ENCODE measurements at places on chromosomes 7 and 10.
A peak's percentile ranks its signal among the peaks of the same experiment; 100 is the strongest.

DNA sequence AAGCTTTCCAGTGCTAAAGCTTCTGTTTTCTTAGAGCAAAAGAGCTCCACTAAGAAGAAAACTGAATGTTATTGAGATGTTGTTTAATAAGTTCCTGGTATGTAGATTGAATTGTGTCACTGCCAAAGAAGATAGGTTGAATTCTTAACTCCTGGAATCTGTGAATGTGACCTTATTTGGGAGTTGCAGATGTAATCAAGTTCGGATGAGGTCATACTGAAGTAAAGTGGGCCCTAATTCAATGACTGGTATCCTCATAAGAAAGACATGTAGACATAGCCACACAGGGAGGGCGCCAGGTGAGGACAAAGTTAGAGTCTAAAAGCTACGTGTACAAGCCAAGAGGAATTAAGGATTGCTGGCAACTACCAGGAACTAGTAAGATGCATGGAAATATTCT, 732.1 kb upstream of the C7orf33 start:
- no peak for DNase-seq

- DNase-seq, result no peak
Observed at GRCh38 chr10:11134411-11134810, 116.7 kb downstream of the CELF2 start.

- DNase-seq, result no peak
Observed at GRCh38 chr10:63666836-63667383, 145.7 kb downstream of the REEP3 start.

GRCh38 chr10:5960070-5960972, 17.0 kb downstream of the IL15RA start:
- DNase-seq, result no peak

DNA sequence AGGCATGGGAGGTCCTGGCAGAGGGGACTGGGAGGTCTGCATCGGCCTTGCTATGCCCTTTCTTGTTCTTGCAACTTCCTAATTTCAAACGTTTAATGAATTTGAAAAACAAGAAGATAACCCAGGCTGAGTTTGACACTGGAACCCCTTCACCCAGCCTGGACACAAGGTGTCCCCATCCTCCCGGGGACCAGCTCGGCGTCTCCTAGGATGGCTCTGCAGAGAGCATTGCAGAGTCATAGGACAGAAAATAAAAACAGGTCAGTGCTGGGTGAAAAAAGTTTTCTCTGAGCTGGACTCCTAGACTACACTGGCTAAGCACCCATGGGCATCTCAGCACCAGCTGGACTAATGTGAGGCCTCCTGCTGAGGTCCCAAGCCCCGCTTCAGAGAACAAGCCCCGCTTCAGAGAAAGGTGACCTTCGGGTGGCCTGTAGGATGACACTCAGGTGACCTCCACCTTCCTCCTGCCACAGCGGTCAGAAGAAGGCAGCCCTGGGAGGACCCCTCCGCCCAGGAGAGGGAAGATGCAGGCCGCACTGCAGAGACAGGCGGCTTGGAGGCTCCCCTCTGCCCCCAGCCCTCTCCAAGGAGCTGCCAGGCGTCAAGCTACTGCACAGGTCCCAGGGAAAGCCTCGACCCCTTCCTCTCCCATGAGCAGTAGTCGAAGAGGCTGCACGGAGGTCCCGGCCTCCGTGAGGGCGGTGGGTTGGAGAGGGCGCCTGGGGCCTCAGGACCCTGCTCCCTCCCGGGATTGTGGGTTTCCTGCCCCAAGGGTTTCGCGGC, 9.3 kb upstream of the UNCX start:
- DNase-seq, result no peak

DNA sequence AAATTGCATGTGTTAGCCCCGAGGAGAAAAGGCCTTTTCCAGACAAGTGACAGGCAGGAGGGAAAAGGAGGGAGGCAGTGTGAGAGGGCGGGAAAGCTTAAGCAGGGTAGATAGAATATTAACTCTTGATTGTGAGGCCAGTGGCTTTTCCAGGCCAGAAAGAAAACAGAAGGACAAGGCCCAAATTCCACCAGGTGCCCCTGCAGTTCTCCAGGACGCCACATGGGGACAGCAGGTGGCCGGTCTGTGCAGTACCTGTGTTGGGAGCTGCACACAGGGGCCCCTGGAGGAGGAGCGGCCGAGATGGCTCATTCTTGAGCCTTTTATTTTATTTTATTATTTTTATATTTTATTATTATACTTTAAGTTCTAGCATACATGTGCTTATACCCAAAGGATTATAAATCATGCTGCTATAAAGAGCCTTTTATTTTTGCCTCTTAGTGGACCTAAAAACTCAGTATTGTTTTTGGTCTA, 141.3 kb upstream of the KLF14 start:
- peak; percentile 56 for DNase-seq

GRCh38 chr10:34815185-34816084, at the start of gene PARD3:
Gene PARD3, minus strand, starts transcription at chr10:34815296. Its CDS starts 301 bp downstream, at chr10:34814995.
- no peak for DNase-seq

DNA sequence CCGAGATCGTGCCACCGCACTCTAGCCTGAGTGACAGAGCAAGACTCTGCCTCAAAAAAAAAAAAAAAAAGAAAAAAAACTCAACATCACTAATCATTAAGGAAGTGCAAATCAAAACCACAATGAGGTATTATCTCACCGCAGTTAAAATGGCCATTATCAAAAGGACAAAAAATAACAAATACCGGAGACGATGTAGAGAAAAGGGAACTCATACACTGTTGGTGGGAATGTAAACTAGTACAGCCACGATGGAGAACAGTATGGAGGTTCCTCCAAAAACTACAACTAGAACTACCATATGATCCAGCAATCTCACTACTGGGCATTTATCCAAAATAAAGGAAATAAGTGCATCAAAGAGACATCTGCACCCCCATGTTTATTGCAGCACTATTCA, 24.3 kb downstream of the GRK5 start:
- DNase-seq, result no peak

- DNase-seq, result no peak
Observed at GRCh38 chr7:158497627-158498026, 90.0 kb downstream of the PTPRN2 start.
